GM23248 (cell line): ENCODE measurements at places on chromosomes 7 and 10. TPM values are rescaled to one million over a fixed set of nuclear protein-coding genes. Genes with fewer than 3 reads are reported as not detected.

DNA sequence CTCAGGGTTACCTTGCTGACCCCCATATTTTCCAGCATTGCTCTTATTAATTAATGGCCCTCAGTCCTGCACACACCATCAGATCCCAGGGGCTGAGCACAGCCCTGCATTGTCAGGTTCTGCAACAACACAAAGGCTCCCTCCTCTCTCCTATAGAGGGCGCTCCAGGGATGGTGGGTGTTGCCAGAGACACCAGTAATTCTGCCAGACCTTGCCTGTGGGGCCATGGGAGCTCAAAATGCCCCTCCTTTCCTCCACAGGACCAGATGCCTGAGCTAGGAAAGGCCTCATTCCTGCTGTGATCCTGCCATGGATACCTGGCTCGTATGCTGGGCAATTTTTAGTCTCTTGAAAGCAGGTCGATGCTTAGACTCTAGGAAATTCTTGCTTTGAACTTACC, 42.8 kb upstream of the PRSS58 start:
- DNase-seq: no peak

- no peak for DNase-seq
Measured at GRCh38 chr7:14407246-14408015, 418.0 kb upstream of the ETV1 start.

The FOXI2 gene
- not detected in 2 replicates for total RNA-seq

- no peak for DNase-seq
Measured at GRCh38 chr7:70544016-70544415, 587.9 kb upstream of the GALNT17 start.

- no peak for DNase-seq
Measured at GRCh38 chr7:64651203-64651602, 14.7 kb upstream of the ZNF107 start.

DNA sequence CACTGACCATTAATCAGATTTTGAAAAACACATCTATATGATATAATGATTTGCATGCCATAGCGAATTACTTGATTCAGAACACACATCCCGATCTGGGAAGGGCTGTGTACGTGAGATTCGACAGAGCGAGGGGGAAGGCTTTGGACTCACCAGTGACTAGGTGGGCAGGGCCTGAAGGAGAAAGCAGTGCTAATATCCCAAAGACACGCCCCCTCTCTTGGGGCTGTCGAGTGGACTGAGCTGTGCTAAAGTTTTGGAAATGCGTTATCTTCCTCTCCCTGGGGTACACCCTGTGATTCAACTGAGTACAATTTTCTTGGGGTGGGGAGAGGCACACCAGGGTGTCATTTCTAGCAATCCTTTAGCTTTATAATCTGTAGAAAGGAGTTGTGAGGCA, 1.8 kb downstream of the LRRC17 start:
- peak; percentile 62 for DNase-seq

- DNase-seq: peak; percentile 4
Measured at GRCh38 chr7:67913604-67914003, 917.0 kb downstream of the TYW1 start.

DNA sequence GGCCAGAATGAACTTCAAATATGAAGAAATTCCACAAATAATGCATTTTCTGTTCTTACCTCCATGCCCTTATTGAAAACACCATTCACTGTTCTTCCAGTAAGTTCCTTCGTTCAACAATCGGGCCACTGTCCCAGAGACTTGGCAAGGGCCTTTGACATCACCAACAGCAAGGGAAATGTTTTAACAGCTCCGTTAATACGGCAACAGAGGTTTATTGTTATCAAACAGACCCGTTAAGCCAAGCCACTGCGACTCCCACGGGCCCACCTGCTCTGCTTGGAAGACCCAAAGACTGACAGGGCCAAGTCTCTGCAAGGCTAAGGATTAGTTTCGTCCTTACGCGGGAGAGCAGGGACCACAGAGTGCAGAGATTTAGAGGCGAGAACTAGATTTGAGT, 43.4 kb upstream of the LYZL1 start:
- no peak for DNase-seq

- DNase-seq: no peak
Measured at GRCh38 chr10:98376485-98376884, 38.5 kb downstream of the PYROXD2 start.

DNA sequence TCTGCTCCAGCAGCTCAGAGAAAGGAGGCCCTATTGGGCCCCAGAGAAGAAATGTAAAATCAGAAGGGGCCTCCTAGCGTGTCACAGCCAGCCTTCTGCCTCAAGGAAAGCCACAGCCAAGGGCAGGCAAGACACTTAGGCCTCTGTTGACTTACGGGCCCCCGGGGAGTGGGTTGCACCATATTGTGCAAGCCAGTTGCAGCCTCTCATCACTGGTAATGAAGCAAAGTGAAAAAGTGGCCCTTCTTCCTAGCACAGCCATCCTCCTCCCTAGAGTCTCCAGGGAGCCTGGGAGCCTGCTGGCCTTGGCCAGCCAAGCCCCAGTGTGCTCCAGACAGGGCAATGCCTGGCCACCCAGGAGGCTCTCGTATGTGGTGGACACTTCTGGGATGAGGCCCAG, 56.2 kb upstream of the GDF10 start:
- no peak for DNase-seq

- no peak for DNase-seq
Measured at GRCh38 chr7:8303904-8304528, 42.0 kb upstream of the ICA1 start.

GRCh38 chr10:373015-373414, 237.8 kb downstream of the ZMYND11 start:
- DNase-seq: peak; percentile 50

- peak; percentile 69 for DNase-seq
Measured at GRCh38 chr10:126147866-126148587, 240.2 kb downstream of the ADAM12 start.

The TMEM213 gene
- total RNA-seq: not detected in 2 replicates

GRCh38 chr10:96047004-96047649, 3.7 kb downstream of the CCNJ start:
- DNase-seq: no peak

The BET1 gene
- 51.5 and 55.9 TPM in 2 replicates for total RNA-seq

GRCh38 chr7:74482629-74483401, 29.1 kb downstream of the GTF2IRD1 start:
- peak; percentile 78 for DNase-seq

GRCh38 chr10:121311812-121312443, 286.3 kb downstream of the FGFR2 start:
- DNase-seq: no peak

DNA sequence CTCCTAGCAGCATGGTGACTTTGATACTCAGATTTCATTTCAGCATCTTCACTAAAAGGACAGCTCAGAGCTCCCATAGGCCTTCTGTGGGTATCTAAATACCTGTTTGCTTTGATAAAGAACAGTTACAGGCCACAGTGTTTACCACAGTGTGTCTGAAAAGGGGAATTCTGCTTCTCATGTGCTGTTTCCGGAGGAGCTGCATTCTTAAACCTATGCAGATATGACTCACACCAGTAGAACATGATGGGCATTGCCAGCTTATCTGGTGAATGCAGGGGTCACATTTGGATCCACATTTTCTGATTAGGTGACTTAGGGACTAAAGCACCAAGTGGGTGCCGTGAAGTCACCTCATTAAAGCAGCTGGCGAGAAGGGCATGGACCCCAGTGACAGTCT, 52.6 kb downstream of the TRRAP start:
- peak; percentile 9 for DNase-seq

The SEC31B gene
- 2.5 and 2.7 TPM in 2 replicates for total RNA-seq

DNA sequence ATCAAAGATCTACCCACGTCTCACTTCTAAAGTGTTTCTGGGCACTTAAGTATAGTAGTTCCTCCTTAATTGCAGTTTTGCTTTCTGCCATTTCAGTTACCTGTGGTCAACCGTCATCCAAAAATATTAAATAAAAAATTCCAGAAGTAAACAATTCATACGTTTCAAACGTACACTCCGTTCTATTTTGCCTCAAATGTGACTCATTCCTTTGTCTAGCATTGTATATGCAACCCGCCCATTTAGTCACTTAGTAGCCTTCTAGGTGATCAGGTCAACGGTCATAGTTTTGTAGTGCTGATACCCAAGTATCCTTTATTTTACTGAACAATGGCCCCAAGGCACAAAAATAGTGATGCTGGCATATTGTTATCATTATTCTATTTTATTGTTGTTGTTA, 33.8 kb downstream of the HGF start:
- DNase-seq: no peak

DNA sequence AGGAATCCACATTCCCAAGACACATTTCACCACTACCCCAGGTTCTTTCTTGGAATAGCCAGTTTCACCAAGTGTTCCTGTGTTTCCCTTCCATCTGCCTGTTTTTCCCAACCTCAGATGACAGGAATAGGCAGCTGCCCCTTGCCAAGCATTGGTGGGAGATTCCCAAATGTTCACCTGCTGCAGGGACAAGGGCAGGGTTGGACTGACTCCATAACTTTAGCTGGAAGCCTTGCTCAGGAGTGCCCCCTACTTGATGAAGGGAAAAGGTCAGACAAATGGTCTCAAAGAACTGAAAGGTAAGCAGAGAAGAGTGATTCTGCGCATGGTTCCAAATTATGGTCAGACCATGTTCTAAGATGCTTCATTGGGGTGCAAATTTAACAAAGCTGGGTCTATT, 45.1 kb upstream of the LYZL1 start:
- peak; percentile 22 for DNase-seq

The ANKRD30A gene
- total RNA-seq: not detected in 2 replicates

DNA sequence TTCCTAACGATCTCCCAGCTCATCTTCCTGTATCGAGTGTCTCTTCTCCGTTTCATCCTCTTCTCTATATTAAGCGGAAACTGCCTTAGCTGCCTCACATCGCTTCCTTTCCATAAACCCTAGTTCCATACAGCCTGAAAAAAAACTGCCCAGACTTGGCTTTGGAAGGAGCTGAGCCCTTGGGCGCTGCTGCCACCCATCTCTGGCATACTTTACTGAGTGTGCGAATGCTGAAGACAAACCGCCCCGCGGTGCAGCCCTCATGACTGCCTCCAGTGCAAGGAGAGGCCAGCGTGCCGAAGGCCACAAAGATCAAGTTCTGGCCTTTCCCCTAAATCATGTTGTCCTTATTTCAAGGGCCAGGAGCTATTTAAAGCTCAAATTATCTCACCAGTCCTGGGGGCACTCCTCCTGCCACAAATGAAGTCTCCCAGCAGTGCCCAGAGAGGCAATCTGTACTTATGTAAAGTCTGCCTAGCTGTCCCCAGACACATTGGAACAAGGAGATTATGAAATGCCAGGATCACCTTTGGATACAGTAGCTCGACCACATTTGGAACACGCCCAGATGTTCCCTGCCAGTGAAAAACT, 25.2 kb downstream of the YWHAG start:
- DNase-seq: no peak

- DNase-seq: no peak
Measured at GRCh38 chr7:149225106-149225505, 14.3 kb upstream of the ZNF212 start.

DNA sequence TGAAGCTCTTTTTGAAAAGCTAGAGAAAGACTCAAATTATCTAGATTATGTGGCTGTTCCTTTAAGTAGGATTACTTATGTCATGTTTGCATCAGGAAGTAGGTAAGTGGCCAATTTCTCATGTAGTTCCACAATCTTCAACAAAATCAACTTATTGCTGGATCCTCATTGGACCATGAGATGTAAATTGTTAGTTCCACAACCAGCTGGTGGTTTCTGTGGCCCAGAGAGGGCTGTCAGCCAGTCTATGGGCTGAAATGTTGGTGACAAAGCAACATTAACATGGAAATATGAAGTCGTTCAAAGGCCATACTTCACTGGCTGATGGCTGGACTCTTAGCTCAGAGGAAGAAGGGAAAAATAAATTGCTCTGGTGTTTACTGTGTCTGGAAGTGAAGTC, 157.9 kb downstream of the PLXDC2 start:
- DNase-seq: no peak

DNA sequence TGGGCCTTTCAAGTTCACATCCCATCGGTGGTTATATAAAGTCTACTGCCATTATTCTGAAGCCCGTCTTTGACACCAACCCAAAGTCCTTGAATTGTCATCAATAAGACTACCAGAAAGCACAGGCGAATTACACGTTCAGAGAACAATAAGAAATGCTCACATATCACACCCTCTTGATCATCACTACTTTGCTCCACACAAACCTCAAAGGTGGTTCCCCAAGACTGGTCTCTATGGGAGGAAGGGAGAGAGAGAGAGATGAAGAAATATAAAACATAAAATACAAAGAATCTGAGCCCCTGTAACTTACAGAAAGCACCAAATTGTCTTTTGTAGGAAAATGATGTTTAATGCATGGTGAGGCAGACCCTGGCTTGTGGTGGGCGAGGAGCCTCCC, 4.4 kb downstream of the HIPK2 start:
- DNase-seq: no peak

- no peak for DNase-seq
Measured at GRCh38 chr7:110929480-110930249, 161.3 kb upstream of the LRRN3 start.

GRCh38 chr7:41481353-41481752, 221.5 kb downstream of the INHBA start:
- DNase-seq: peak; percentile 51

The PRR15 gene
- total RNA-seq: 6.1 and 11.5 TPM in 2 replicates

DNA sequence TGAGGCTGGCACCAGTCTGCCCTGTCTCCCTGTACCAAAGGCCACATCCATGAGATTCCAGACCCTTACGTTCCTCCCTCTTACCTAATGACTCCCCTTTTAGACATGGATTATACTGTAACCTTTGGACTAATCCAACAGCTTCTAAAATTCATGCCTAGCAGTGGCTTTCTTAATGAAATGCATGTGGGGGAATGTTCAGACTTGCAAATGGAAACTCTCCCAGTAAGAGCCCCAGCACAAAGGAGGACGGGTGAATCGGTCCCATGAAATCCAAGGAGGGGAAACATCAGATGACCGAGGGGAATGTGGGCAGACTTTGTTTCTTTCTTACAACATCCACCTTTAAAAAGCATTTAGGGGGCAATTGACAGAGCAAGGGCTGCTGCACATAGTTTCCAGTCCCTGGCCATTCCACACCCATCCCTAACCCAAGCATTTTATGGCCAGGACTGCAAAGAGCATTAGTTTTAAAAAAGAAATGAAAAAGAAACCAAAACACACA, 71.5 kb downstream of the COL13A1 start:
- DNase-seq: no peak

- no peak for DNase-seq
Measured at GRCh38 chr10:110174201-110174600, 33.2 kb upstream of the MXI1 start.

- DNase-seq: peak; percentile 97
Measured at GRCh38 chr7:50534690-50535290, 30.4 kb downstream of the DDC start.

GRCh38 chr7:44989132-44989531, 10.3 kb upstream of the MYO1G start:
- no peak for DNase-seq

- DNase-seq: no peak
Measured at GRCh38 chr10:100122780-100123179, 41.1 kb upstream of the CPN1 start.
